ENCODE measurements at places on chromosomes 1 and 21. TPM values are rescaled to one million over a fixed set of nuclear protein-coding genes. Genes with fewer than 3 reads are reported as not detected.

The PTPN22 gene
- 8.1 TPM for total RNA-seq

The RGS16 gene
- total RNA-seq = 8.8 TPM

The CASQ1 gene
- 6.0 TPM for total RNA-seq

The CLCA4 gene
- not detected for total RNA-seq

The TTC24 gene
- not detected for total RNA-seq

The CR2 gene
- not detected for total RNA-seq

The RGS8 gene
- total RNA-seq = not detected

Measured in thoracic aorta (tissue), 2 donors.